ENCODE measurements at places on chromosomes 2 and 18.

- DNase-seq: no peak
Measured at GRCh38 chr18:75880266-75880665, 452.8 kb upstream of the SMIM21 start.

- DNase-seq: no peak
Measured at GRCh38 chr2:39991298-39991697, 212.2 kb upstream of the THUMPD2 start.

DNA sequence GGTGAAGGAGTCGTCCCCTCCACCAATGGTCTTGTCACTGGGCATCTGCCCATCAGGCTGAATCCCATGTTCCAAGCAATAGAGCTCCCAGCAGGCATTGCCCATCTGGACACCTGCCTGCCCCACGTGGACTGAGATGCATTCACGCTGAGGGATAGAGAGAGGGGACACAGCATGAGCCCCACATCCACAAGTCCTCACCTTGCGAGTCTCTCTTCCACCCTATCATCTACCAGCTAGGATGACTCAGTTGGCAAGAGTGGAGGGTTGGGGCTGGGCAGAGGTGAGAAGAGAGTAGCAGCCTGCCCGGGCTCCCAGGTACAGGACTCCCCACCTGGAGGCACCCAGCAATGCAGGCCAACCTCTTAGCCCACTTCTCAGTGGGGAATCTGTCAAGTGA lies 959 bp upstream of the TUBA4B start:
- no peak for DNase-seq

- DNase-seq: no peak
Measured at GRCh38 chr2:227713291-227713690, 4.5 kb downstream of the SLC19A3 start.
